NCI-H524 treated with DMSO at 0.1 percent for 48 hours (cell line): ENCODE measurements at places on chromosomes 2 and 18.

- DNase-seq: no peak
These were observed 148.6 kb upstream of the MAP3K20 start for GRCh38 chr2:172926785-172927640.

GRCh38 chr2:170821531-170822289, 5.0 kb downstream of the GAD1 start:
- DNase-seq: no peak

DNA sequence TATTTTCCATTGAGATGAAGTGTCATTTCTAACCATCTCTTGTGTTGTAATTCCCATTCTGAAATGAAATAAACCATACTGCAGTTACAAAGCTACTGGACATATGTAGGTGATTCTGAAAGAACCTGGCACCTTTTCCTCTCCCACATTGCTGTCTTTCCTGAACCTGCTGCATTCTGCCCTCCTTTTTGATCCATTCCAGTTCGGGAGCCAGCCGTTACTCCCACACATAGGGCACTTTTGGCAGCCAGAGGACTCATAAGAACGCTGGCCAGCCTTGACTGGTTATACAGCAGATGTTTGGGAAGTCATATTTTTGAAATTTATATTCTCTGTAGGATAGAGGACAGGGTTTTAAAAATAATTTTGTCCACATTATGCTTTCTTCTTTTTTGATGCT, 369.8 kb upstream of the CDH7 start:
- DNase-seq: no peak

- DNase-seq: no peak
These were observed 4.4 kb downstream of the CHPF start for GRCh38 chr2:219538956-219539788.

DNA sequence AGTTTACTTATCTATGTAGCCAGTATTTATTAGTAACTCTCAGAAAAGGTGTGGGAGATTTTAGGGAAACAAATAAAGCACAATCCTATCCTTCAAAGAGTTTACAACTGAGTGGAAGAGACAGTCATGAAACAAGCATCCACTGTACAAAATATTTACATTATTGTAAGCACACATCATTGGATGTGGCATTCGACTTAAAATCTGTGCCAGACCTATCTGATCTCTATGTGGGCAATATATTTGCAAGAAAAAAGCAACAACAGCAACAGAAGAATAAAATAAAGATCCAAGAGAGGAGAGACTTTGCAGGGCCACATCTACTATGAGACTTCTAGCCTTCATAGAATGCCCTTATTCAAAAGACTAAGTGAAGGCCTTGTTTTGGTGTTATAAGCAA, 882.1 kb upstream of the PIK3C3 start:
- no peak for DNase-seq

DNA sequence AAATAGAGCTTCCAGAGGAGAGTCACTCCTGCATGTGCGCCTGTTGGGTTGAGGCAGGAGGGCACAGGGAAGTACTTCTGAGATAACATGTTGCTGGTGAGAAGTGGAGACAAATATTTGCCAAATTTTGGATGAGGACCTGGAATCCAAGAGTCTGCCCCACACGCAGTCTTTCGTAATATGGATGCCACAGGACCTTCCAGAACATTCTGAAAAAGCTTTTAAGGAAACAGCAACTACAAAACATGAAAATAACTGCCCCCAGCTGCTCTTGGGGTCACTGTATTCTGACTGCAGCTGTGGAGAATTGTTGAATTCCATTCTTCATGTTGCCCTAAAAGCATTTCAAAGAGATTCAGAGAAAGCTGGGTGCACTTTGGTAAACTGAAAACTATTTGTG, 227.5 kb downstream of the C1D start:
- no peak for DNase-seq

DNA sequence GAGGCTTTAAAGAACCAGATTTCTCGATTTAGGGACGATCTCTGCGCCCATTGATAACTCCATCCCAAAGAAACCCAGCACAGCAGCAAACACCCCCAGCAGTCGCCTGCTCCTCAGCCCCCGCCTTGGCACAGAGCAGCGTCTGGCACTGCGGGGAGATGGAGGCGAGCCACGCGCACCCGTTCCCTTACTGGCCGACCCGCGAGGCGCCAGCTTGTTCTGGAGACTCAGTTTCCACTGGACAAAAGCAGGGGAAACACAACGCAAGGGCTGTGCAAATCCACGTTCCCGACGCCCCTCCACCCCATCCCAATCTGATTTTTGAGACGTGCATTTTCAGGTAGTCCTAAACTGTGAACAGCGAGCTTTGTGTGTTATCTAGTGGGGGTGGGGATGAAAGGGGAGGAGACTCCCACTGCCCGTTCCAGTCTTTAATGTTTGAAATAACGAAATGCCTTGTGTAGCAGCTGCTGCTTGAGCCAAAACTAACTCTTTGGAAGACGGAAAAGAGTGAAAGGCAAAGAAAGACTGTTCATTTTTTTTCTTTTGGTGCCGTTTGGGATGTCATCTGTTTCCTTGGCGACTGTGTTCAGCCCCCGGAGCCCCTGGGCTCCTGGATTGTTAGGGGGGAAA, 143.2 kb downstream of the MEIS1 start:
- DNase-seq: no peak

GRCh38 chr2:218476676-218477075, 57.8 kb downstream of the VIL1 start:
- no peak for DNase-seq

DNA sequence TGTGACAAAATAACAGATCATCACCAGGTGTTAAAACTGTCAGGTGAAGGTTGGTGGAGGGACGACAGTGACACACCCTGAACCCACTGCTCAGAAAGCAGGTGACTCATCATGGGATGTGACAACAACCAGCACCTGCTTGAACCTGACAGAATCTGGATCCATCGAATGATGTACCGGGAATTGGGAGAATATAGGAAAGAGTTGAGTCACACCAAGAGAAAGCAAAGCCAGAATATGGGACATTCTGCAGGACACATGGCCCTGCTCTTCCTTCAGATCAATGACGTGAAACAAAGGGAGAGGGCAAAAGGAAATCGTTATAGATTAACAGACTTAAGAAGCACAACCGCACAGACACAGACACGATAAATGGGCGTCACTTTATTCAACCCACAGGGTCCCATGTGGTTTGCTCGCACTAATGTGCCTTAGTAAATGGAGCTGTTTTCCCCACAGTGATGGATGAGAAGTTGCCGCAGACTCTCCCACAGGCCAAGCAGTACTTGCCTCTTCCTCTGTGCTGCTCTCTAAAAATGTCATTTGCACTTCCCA, 100.1 kb downstream of the CRACDL start:
- no peak for DNase-seq

GRCh38 chr2:202831242-202832220, 40.0 kb downstream of the ICA1L start:
- peak; percentile 24 for DNase-seq

GRCh38 chr2:138516030-138516704, 14.6 kb downstream of the SPOPL start:
- no peak for DNase-seq

DNA sequence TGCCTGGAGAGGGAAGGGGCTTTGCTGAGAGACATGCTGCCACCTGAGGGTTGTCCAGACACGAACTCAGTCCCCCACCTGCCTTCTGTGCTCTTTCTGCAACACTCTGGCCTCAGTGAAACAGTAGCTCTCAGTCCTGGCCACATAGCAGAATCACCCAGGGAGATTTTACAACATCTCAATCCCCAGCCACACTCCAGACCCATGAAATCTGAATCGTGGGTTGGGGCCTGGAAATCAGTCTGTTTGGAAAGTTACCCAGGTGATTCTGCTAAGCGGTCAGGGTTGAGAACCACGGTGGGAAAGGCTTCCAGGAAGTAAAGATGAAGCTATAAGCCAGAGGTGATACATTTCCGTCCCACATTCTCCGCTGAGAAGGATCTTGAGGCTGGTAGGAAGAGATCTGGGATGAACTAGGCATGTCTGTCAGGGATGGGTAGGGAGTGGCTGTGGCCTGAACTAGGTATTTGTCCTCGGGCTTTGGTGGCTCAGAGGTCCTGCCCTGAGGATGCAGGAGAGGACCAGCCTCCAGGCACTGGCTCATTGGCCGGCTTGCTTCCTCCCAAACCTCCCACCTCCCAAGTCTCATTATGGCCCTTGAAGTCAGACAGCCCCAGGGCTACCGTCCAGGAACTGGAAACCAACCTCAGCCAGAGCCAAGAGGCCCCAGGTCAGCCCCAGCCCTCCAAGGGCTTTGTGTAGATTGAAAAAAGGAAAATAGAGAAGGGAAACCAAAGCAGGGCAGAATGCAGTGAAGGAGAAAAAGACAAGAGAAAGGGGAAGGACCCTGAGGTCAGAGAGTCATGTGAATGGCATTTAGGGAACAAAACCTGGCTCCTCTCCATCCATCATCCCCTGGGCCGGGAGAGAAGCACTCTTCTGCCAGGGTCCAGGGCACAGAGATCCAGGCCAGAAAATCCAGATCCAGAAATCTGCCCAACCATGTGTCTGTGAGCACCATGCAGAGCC, 119.6 kb downstream of the ZFP36L2 start:
- no peak for DNase-seq

- no peak for DNase-seq
These were observed 9.0 kb upstream of the RNF103 start for GRCh38 chr2:86632672-86633071.

- no peak for DNase-seq
These were observed 800.2 kb downstream of the PLCL1 start for GRCh38 chr2:198604599-198604998.

- DNase-seq: no peak
These were observed 637.2 kb downstream of the DCDC2C start for GRCh38 chr2:4340536-4340935.

GRCh38 chr2:152870239-152870638, 151.8 kb downstream of the ARL6IP6 start:
- DNase-seq: no peak

GRCh38 chr2:213065583-213066442, 85.6 kb downstream of the IKZF2 start:
- DNase-seq: peak; percentile 44

GRCh38 chr2:241228860-241229516, 40.5 kb downstream of the ANO7 start:
- no peak for DNase-seq

GRCh38 chr2:26144031-26144430, 28.9 kb upstream of the GAREM2 start:
- DNase-seq: no peak

- no peak for DNase-seq
These were observed 172.5 kb downstream of the PDE11A start for GRCh38 chr2:177900082-177900481.

- no peak for DNase-seq
These were observed 2.1 kb downstream of the DPYSL5 start for GRCh38 chr2:26850000-26850431.

DNA sequence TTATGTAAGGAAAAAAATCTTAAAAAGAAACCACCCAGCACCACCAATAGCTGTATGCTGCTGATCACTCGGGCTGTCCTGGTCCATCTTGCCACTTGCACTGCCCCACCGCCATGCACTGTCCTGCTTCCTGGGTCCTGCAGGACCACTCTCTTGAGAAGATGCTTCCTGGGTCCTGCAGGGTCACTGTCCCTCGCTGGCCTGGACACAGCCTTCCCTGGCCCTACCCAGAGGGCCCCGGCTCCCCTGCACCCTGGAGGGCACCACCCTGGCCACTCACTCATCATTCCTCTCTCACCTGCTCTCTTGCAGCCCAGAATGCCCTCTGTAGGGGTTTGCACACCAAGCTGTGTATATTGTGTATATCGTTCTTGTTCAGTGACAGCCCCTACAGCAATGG, 2.4 kb upstream of the OTOS start:
- DNase-seq: no peak

GRCh38 chr18:30544141-30544540, 498.4 kb downstream of the DSC3 start:
- no peak for DNase-seq

DNA sequence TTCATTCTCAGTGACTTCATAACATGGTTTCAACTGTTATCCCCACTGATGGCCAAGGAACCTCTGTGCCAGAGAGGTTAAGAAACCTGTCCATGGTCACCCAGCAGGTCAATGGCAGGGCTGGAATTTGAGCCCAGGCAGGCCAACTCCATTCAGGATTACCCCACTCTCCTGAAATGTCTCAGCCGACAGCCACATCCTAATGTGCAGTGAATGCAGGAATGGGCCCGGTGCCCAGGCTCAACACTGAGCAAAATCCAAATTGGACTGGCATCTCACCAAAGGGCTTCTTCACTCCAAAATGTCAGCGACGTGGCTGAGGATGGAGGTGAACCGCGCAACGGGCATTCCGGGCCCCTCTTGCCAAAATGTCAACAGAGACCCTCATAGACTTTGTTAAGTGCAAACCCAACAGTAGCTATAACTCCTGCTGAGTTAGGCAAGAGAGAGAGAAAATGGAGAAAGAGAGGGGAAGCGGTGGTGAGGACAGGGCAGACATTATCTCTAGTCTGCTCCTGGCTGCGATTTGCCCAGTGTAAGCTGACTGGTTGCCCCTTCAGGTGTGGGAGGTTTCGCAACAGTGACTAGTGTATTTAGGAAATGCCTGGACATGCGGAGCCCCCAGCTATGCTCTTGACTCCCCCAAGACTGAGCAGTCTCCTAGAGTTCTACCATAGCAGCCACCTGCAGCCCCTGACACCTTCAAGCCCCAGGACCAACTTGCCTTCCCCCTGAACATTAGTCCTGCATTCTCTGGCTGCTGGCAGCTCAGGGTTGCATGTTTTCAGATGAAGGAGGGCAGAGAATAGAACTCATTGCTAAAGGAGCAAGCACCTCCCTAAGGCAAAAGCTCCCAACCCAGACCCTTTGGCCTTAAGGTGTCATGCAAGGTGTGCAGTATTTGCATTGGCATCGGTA, 167.7 kb downstream of the ANAPC1 start:
- no peak for DNase-seq

GRCh38 chr18:26696308-26696707, 148.0 kb upstream of the KCTD1 start:
- no peak for DNase-seq

GRCh38 chr18:37294951-37295350, 270.6 kb downstream of the CELF4 start:
- DNase-seq: no peak

DNA sequence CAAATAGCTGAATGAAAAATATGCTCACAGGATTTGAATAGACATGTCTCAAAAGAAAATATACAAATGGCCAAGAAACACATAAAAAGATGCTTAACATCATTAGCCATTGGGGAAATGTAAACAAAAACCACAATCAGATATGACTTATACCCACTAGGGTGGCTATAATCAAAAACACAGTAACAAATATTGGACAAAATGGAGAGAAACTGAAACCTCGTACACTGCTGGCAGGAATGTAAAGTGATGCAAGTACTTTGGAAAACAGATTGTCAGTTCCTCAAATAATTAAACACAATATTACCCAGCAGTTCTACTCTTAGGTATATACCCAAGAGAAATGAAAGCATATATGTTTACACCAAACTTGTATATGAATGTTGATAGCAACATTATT, 213.0 kb downstream of the PHLPP1 start:
- DNase-seq: no peak
